ENCODE measurements at places on chromosomes 6 and 20.

- no peak for DNase-seq
These were observed 8.0 kb downstream of the MMUT start for GRCh38 chr6:49454787-49455709.

GRCh38 chr6:44036196-44036595 is 91.1 kb downstream of the MRPL14 start:
- DNase-seq = no peak

DNA sequence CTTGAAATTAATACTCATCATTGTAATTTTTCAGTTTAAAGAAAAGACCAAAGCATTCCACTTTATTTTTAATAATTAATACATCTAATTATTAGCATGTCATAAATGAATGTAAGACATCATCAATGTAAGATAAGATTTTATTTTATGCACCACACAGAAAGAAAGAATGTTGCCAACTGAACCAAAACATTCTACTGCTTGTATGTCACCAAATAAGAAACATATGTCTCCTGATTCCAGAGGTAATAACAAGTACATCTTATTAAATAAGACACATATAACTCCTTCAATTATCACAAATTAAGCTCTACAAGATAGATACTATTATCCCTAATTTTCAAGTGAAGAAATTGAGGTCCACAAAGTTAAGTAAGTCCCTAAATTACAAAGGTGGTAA is 189.5 kb downstream of the GMDS start:
- no peak for DNase-seq

DNA sequence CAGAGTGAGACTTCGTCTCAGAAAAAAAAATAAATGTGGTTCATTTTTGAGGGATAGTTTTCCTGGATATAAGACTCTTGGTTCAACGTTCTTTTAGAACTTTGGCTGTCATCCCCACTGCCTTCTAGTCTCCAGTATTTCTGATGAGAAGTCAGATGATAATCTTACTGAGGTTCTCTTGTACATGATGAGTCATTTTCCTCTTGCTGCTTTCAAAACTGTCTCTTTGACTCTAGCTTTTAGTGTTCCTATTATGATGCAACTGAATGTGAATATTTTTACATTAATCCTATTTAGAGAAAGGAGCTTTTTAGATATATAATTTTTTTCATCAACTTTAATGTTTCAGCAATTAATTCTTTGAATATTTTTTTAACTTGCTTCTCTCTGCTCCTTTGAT is 46.0 kb upstream of the OR14J1 start:
- DNase-seq = no peak

DNA sequence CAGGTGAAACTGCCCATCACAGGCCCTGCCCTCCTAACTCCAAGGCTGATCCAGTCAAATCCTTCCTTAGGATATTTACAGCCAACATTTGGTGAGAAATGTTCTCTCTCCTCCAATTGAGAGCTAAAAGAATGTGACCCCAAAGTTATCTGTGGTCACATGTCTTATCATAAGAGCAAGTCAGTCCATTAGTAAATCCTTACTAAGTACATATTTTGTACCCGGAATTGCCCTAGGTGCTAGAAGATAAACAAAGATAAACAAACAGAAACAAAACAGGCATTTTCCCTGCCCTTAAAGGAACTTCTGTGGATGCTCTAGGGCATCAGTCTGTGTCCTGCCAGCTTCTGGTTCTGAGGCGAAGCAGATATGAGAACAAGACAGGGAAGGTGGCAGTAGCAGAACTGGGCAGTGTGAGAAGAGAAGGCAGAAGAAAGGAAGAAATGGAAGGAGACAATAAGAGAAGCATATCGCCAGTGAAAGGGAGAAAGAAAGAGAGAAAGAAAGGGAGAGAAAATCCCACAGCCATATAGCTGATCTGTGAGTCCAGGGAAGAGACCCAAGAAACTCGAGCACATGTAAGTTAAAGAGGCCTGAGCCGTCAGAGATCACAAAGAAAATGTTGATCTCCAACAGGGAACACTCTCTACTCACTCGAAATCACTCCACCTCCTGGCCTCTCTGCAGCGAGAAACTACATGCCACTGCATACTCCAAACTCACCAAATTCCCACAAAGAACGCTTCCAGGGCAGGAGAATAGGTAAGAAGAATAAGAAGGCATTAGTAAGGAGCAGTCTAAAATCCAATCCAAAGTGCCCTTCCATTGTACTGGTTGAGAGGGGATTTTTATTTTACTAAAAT is 41.7 kb downstream of the CDK5RAP1 start:
- DNase-seq = no peak
